ENCODE measurements at places on chromosomes 7 and 10. TPM values are rescaled to one million over a fixed set of nuclear protein-coding genes. Genes with fewer than 3 reads are reported as not detected.
A peak's percentile ranks its signal among the peaks of the same experiment; 100 is the strongest.

GRCh38 chr7:148811892-148812291 lies 72.2 kb downstream of the EZH2 start:
- DNase-seq = no peak

The BAZ1B gene
- 8.6 TPM for polyA plus RNA-seq

GRCh38 chr7:27162561-27163287 lies 2.6 kb downstream of the HOXA9 start:
- DNase-seq = no peak

- DNase-seq = no peak
Measured at GRCh38 chr10:12334186-12334530, 15.2 kb upstream of the CAMK1D start.

DNA sequence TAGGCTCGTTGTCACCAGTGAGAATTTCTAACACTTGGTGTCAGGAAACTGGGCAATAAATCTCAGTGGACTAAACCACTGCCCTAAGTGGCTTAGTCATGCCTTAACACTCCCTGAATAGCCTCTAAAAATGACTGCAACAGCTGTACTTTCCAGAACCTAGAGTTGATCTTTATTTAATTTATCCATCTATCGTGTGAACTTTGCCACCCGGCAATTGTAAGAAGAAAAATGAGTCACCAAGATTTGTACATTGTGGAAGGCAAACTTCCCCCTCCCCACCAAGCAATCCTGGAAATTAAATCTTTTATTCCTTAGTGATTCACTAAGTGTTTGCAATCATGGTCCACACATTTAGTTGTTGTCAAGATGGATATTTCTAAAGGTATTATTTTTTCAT lies 47.1 kb downstream of the NXPH1 start:
- DNase-seq = no peak

The HOXA2 gene
- not detected for polyA plus RNA-seq

- no peak for DNase-seq
Measured at GRCh38 chr10:42734536-42734935, 48.1 kb upstream of the BMS1 start.

GRCh38 chr10:93656155-93656554 lies 43.8 kb downstream of the PDE6C start:
- DNase-seq = no peak

- DNase-seq = no peak
Measured at GRCh38 chr7:25244254-25245033, 16.2 kb upstream of the NPVF start.

GRCh38 chr7:82098414-82098813 lies 328.6 kb upstream of the HGF start:
- no peak for DNase-seq

GRCh38 chr10:127303746-127304145 lies 107.4 kb upstream of the INSYN2A start:
- DNase-seq = no peak

DNA sequence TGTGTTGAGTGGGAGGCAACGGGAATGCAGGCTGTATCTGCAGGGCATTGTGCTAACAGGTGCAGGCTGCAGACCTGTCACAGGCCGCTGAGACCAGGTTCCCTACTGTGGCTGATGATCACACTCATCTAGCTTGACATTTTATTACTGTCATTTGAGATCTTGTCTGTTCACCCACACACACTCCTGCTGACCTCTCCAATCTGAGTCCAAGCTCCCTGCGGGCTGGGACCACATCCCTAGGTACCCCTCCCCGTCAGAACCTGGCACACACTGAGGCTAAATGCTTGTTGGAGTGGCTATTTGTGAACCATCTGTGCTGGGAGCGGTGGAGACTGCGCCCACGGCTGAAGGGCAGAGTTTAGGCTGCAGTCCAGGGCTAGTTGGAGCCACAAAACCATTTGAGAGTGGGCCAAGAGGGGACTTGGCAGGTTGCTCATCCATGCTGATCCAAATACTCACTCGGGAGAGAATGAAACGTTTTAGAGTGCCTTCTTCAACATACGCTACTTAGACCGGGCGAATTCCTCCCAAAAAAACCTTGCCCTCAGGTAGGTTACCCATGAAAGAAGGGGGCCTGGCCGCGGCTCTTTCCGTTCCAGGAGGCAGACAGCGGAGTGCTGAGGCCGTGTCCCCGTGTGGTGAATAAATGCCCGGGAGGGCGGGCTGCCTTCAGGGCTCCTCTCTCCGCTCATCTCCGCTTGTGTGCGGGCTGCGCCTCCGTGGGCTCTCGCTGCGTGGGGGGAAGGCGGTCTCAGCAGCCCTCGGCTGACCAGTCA lies 164.4 kb downstream of the RGS10 start:
- no peak for DNase-seq

DNA sequence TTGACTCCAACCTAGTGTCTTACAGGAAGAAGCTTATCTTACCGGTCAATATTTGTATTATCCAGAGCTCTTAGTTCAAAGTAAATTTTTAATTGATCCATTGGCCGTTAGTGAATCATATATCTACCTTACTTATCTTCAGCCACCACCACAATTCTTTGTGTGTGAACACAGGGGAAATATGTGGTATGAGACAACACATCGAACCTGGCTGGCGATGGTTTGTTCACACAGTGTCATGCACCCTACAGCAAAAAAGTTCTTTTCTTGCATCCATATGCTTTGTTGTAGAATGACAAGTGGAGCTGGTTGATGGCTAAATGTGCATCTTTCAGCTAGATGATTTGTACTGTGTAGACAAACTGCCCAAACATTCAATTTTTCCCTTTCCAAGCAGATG lies 65.8 kb downstream of the ARID5B start:
- DNase-seq = no peak

- DNase-seq = no peak
Measured at GRCh38 chr10:107280293-107280692, 115.8 kb upstream of the SORCS1 start.

The PRR15 gene
- polyA plus RNA-seq = not detected

- DNase-seq = no peak
Measured at GRCh38 chr10:59057345-59057744, 119.1 kb upstream of the PHYHIPL start.

The CLDN15 gene
- polyA plus RNA-seq = 0.28 TPM

GRCh38 chr7:128201067-128201689 lies 39.9 kb upstream of the LEP start:
- no peak for DNase-seq

GRCh38 chr7:46949270-46949931 lies 632.5 kb downstream of the TNS3 start:
- no peak for DNase-seq

GRCh38 chr7:87886875-87887274 lies 10.6 kb downstream of the DBF4 start:
- DNase-seq = peak; percentile 34

DNA sequence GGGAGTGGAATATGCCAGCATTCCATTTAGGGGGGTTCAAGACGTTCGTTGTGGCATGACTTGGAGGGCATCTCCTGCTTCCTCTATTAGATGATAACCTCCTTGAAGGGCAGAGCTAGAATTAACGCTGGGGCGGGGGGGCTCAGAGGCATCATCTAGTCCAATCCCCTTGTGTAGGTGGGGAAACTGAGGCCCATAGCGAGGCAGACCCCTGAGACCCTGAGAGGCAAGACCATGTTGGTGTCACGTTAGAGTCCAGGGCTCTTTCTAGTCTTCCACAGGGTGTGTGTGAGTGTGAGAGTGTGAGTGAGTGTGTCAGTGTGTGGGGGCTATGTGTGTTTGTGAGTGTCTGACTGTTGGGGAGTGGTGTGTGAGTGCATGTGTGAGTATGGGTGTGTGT lies 29.3 kb upstream of the NUB1 start:
- DNase-seq = no peak

- no peak for DNase-seq
Measured at GRCh38 chr10:11104772-11105675, 87.4 kb downstream of the CELF2 start.

GRCh38 chr10:122285506-122286444 lies 14.7 kb downstream of the BTBD16 start:
- DNase-seq = no peak

DNA sequence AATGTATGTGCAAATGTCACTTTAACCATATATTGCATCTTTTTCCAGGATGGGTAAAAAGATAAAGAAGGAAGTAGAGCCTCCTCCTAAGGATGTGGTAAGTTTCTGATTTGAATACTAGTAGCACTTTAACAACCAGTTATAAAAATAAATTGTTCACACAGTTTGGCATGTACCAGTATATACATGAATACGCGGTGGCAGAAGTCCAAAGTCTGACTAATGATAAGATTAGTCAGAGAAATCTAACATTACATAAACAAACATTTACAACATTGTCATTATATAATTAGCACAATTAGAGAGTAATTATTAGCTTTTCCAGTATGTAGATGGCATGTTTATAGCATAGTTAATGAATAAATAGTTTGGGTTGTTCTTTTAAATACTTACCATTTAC lies 4.1 kb downstream of the ARMC3 start:
- DNase-seq = no peak

- DNase-seq = peak; percentile 66
Measured at GRCh38 chr7:102272075-102272916, 14.4 kb upstream of the SH2B2 start.

DNA sequence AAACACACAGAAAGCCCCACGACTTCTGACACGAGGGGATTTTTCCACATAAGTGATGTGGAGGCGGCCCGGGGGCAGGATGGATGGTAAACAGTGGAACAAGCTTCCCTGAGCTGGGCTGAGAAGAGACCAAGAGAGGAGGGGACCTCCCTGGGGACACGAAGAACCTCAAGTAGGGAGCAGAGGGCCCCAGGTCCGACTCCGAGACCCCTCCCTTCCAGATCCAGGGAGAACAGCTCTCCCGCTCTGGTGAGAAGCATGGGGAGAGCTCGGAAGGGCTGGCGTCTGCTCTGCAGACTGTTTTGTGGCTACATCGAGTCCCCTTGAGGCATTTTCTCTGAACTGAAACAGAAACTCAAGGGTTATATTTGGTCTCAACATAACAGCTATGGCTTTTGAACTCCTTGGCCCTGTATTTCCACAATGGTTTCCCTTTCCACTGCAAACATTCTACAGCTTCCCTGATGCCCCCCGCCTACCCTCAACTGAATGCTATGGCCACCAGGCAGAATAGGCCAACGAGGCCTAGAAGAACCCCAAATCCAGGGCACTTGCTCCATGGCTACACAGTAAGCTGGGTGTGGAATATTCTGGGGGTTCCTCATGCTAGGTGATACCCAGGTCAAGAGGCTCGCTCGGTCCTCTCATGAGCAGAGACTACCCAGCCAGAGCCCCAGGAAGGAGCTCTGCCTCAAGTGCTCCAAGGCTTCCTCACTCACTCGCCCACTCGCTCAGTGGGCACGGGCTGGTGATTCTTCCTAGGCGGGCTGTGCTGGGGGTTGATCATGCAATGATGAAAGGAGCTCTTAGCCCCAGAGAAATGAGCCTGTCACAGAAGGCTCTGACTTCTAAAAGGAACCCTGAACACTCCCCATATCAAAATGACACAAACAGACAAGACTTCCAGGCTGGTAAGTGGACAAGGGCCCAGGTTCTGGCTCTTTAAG lies 47.5 kb downstream of the FAM53B start:
- DNase-seq = peak; percentile 40

GRCh38 chr10:72637398-72637857 lies 11.5 kb upstream of the MICU1 start:
- no peak for DNase-seq

Measured in naive B cell (primary cell).